ENCODE measurements at places on chromosomes 5 and 9.
A peak's percentile ranks its signal among the peaks of the same experiment; 100 is the strongest.

- H3K27me3 ChIP-seq = no peaks in the 10 kb centered on the region
- peaks cover 33% of the 10 kb centered on the region for H3K4me1 ChIP-seq
- H3K4me3 ChIP-seq = peak overlapping the region; percentile 40
- DNase-seq = no peak
These were observed 23.1 kb upstream of the ERCC6L2 start for GRCh38 chr9:95852059-95853032.

GRCh38 chr5:14109771-14110170, 33.4 kb upstream of the TRIO start:
- peaks cover 13% of the 10 kb centered on the region for H3K4me1 ChIP-seq
- no peak overlapping the region for H3K27ac ChIP-seq
- no peak for DNase-seq
- H3K36me3 ChIP-seq = no peaks in the 10 kb centered on the region
- peaks cover 22% of the 10 kb centered on the region for H3K27me3 ChIP-seq
- no peak overlapping the region for H3K4me3 ChIP-seq

- H3K4me3 ChIP-seq = no peak overlapping the region
- H3K36me3 ChIP-seq = no peaks in the 10 kb centered on the region
- H3K27me3 ChIP-seq = peaks cover 3% of the 10 kb centered on the region
- no peak overlapping the region for H3K27ac ChIP-seq
- H3K4me1 ChIP-seq = no peaks in the 10 kb centered on the region
- DNase-seq = no peak
These were observed 30.9 kb upstream of the IRX4 start for GRCh38 chr5:1913578-1913977.

- H3K4me3 ChIP-seq = no peak overlapping the region
- H3K4me1 ChIP-seq = no peaks in the 10 kb centered on the region
- DNase-seq = no peak
- no peak overlapping the region for H3K27ac ChIP-seq
- no peaks in the 10 kb centered on the region for H3K36me3 ChIP-seq
- H3K27me3 ChIP-seq = no peaks in the 10 kb centered on the region
These were observed 196.2 kb downstream of the FRMD3 start for GRCh38 chr9:83342006-83342405.

- H3K36me3 ChIP-seq = no peaks in the 10 kb centered on the region
- DNase-seq = no peak
- H3K27me3 ChIP-seq = no peaks in the 10 kb centered on the region
- H3K4me1 ChIP-seq = no peaks in the 10 kb centered on the region
- no peak overlapping the region for H3K4me3 ChIP-seq
These were observed 580.0 kb upstream of the ARRDC3 start for GRCh38 chr5:91963166-91963565.

DNA sequence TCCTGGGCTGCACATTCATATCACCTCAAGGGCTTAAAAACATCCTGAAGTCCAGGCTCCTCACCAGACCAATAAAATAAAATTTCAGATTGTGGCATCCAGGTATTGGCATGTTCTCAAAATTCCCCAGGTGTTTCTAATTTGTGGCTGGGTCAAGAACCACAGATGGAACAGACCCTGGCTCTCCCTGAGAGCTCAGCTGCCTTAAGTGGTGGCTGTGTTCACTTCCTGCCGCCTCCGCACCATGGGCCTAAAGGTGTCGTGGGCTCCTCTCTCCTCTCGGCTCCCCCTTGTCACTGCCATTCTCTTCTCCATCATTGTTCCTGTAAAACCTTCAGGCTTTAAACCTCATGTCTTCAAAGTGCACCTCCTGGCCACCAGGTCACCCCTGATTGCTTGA, 17.8 kb upstream of the CCNJL start:
- no peak for DNase-seq
- no peaks in the 10 kb centered on the region for H3K36me3 ChIP-seq
- H3K27ac ChIP-seq = no peak overlapping the region

DNA sequence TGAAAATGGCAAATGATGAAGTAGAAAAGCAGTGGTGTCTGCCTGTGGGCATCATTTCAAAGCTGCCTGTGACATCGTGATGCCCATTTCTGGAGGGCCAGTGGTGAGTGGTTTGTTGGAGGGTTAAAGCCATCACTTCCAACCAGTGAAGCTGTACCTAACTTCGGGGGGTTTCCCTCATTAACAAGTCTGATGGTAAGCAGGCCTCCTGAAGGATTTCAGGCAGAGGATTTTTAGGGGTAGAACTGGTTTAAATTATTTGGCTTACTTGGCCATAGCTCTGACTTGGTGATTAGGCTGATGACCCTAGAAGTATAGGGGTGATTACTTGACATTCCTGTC, 10.7 kb downstream of the TNFAIP8 start:
- H3K27ac ChIP-seq = peak overlapping the region; percentile 100
- peaks cover 78% of the 10 kb centered on the region for H3K36me3 ChIP-seq
- peak overlapping the region; percentile 80 for H3K4me3 ChIP-seq
- peak; percentile 46 for DNase-seq
- H3K27me3 ChIP-seq = no peaks in the 10 kb centered on the region

GRCh38 chr9:112699230-112699629, 18.7 kb downstream of the INIP start:
- no peaks in the 10 kb centered on the region for H3K27me3 ChIP-seq
- peaks cover 43% of the 10 kb centered on the region for H3K36me3 ChIP-seq
- H3K4me3 ChIP-seq = no peak overlapping the region
- no peak for DNase-seq
- H3K27ac ChIP-seq = no peak overlapping the region

GRCh38 chr5:30197662-30198061, 995.8 kb upstream of the CDH6 start:
- H3K4me1 ChIP-seq = no peaks in the 10 kb centered on the region
- H3K36me3 ChIP-seq = no peaks in the 10 kb centered on the region
- DNase-seq = no peak

GRCh38 chr5:44387406-44387805, 1.8 kb downstream of the FGF10 start:
- H3K27ac ChIP-seq = no peak overlapping the region
- DNase-seq = no peak
- no peak overlapping the region for H3K4me3 ChIP-seq
- peaks cover 8% of the 10 kb centered on the region for H3K4me1 ChIP-seq
- H3K36me3 ChIP-seq = no peaks in the 10 kb centered on the region
- H3K27me3 ChIP-seq = peaks cover 43% of the 10 kb centered on the region

DNA sequence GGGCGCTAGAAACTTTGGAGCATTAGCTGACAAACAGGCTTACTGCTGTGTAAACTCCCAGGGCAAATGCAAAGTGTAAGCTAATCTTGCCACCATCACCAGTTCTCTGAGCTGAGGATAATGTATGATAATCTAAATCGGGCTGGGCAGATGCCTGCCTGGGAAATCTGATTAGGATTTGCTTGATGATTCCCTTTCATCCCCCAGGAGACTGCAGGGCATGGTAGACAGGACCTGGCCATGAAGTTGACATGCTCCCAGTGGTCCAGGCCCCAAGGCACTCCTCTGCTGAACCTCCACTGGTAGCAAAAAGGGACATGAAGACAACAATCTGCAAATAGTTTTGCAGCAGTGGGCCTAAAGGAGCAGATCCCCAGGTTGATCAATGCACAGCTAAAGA, 317.5 kb downstream of the SPOCK1 start:
- no peak overlapping the region for H3K4me3 ChIP-seq
- no peak overlapping the region for H3K27ac ChIP-seq
- H3K27me3 ChIP-seq = peaks cover 5% of the 10 kb centered on the region
- DNase-seq = no peak
- H3K36me3 ChIP-seq = no peaks in the 10 kb centered on the region
- H3K4me1 ChIP-seq = no peaks in the 10 kb centered on the region

GRCh38 chr5:143495821-143496275, 92.4 kb upstream of the NR3C1 start:
- no peaks in the 10 kb centered on the region for H3K4me1 ChIP-seq
- no peak overlapping the region for H3K4me3 ChIP-seq
- no peak overlapping the region for H3K27ac ChIP-seq
- no peak for DNase-seq

- no peaks in the 10 kb centered on the region for H3K36me3 ChIP-seq
- no peaks in the 10 kb centered on the region for H3K4me1 ChIP-seq
- no peak overlapping the region for H3K27ac ChIP-seq
- no peak overlapping the region for H3K4me3 ChIP-seq
These were observed 149.1 kb downstream of the TLE1 start for GRCh38 chr9:81540142-81540710.

DNA sequence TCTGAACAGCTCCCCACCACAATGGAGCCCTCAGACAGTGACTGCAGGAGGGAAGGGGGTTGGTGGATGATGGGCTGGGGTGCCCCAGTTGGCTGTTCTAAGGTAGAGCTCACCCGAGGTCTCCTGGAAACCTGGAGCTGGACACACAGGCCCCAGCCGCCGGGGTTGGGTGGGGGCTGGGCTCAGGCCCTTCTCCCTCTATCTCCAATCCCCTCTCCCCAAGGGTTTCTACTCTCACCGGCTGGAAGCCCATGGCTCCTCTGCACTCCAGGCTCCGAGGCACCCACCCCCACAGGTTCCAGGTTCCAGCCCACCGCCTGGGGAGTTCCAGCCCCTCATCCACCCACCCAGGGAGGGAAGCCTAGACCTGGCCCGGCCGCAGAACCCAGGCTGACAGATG, 766 bp downstream of the NR5A1 start:
- H3K4me1 ChIP-seq = peaks cover 8% of the 10 kb centered on the region
- no peak for DNase-seq
- no peak overlapping the region for H3K4me3 ChIP-seq
- H3K27me3 ChIP-seq = peaks cover 29% of the 10 kb centered on the region
- no peaks in the 10 kb centered on the region for H3K36me3 ChIP-seq

GRCh38 chr5:104305602-104306001, 743.0 kb upstream of the NUDT12 start:
- H3K27me3 ChIP-seq = no peaks in the 10 kb centered on the region
- H3K36me3 ChIP-seq = no peaks in the 10 kb centered on the region
- no peak overlapping the region for H3K27ac ChIP-seq
- no peak overlapping the region for H3K4me3 ChIP-seq

- H3K4me1 ChIP-seq = no peaks in the 10 kb centered on the region
- H3K27ac ChIP-seq = no peak overlapping the region
- no peak for DNase-seq
- H3K27me3 ChIP-seq = peaks cover 50% of the 10 kb centered on the region
These were observed 48.3 kb upstream of the FANCC start for GRCh38 chr9:95365766-95366165.

DNA sequence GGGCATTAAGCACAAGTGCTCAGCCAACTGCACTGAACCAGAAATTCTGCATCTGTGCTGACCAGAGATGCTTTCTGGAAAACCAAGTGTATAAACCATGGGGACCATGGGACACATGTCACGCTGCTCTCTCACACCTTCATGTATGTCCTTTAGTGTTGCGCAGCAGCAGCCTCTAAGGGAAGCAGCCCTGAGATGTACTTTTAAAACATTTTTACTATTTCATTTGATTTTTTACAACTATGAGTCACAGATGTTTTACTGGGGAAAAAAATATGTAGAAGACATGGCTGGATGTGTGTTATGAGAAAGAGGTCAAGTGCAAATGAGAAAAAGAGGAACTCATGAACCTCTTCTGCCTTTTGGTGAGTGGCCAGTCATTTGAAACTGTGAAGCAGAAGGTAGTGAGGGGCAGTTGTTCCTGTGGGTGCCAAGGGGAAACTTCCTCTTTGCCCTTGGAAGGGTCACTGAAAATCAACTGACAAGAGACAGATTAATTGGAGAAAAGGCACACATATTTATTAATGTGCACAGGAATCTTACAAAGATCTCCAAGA, 31.4 kb upstream of the SYK start:
- peak overlapping the region; percentile 32 for H3K27ac ChIP-seq
- DNase-seq = no peak
- no peaks in the 10 kb centered on the region for H3K36me3 ChIP-seq
- peaks cover 5% of the 10 kb centered on the region for H3K27me3 ChIP-seq
- H3K4me1 ChIP-seq = peaks cover 11% of the 10 kb centered on the region

- H3K27me3 ChIP-seq = no peaks in the 10 kb centered on the region
- H3K27ac ChIP-seq = no peak overlapping the region
- H3K4me3 ChIP-seq = no peak overlapping the region
- DNase-seq = peak; percentile 34
These were observed 19.6 kb upstream of the LIX1 start for GRCh38 chr5:97162045-97162444.

DNA sequence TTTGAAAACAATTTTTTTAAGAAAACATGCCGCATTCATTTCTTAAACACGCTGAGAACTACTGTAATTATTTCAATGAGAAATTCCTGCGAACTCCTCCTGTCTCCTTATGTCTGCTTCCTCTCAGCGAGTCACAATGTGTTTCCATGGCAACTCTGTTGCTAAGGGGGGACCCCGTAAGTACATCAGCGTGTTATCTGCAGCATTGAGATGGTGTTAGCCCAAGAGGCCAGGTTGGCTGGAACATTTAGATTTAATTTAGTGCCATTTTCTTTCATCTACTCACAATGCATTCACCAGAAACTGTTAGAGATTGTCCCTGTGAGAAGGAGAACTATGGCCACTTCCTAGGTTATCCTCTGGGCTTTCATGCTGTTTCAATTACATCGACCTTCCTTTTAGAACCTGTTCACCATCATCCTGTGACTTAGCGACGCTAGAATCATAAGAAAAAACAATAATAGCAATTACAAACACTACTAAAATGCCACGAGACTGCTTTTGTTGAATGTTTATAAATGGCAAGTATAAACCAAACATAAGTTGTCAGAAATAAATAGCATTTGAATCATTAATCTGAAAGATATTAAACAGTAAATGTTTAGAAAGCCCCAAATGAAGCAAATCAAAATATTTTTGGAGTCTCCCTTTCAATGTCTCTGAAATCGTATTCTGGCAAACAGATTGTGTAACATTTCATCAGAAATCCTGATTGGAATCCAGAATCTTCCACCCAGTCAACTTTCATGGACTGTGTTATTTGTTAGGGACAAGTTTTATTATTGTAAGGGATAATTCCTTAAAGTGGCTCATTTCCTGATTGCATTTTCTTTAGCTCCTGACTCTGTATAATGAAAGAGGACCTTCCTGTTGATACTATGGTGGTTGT, 39.7 kb upstream of the SHC3 start:
- H3K27ac ChIP-seq = no peak overlapping the region
- peaks cover 9% of the 10 kb centered on the region for H3K27me3 ChIP-seq
- no peaks in the 10 kb centered on the region for H3K4me1 ChIP-seq
- no peak for DNase-seq
- H3K36me3 ChIP-seq = no peaks in the 10 kb centered on the region
- H3K4me3 ChIP-seq = no peak overlapping the region

GRCh38 chr5:143354025-143354424, 49.5 kb downstream of the NR3C1 start:
- peak overlapping the region; percentile 71 for H3K4me3 ChIP-seq
- no peaks in the 10 kb centered on the region for H3K27me3 ChIP-seq
- peaks cover 9% of the 10 kb centered on the region for H3K36me3 ChIP-seq

DNA sequence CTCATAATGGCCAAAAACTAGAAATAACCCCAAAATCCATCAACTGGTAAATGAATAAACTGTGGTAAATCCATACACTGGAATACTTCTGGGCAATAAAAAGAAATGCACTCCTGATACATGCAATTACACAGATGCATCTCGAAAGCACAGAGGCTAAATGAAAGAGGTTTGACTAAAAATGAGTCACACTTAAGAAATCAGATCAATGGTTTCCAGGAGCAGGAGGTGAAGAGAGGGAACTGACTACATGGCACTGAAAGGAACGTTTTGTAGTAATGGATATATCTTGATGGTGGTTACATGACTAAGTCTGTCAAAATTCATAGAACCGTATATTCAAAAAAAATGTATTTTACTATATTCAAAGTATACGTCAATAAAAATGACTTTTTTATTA, 42.4 kb downstream of the STRBP start:
- H3K36me3 ChIP-seq = peaks cover 12% of the 10 kb centered on the region
- no peaks in the 10 kb centered on the region for H3K27me3 ChIP-seq
- H3K27ac ChIP-seq = peak overlapping the region; percentile 88
- DNase-seq = no peak
- peaks cover 39% of the 10 kb centered on the region for H3K4me1 ChIP-seq
